HS-5 (cell line): ENCODE measurements at places on chromosomes 16 and 17.

GRCh38 chr17:65356536-65356935, 204.9 kb downstream of the AXIN2 start:
- DNase-seq, result no peak

DNA sequence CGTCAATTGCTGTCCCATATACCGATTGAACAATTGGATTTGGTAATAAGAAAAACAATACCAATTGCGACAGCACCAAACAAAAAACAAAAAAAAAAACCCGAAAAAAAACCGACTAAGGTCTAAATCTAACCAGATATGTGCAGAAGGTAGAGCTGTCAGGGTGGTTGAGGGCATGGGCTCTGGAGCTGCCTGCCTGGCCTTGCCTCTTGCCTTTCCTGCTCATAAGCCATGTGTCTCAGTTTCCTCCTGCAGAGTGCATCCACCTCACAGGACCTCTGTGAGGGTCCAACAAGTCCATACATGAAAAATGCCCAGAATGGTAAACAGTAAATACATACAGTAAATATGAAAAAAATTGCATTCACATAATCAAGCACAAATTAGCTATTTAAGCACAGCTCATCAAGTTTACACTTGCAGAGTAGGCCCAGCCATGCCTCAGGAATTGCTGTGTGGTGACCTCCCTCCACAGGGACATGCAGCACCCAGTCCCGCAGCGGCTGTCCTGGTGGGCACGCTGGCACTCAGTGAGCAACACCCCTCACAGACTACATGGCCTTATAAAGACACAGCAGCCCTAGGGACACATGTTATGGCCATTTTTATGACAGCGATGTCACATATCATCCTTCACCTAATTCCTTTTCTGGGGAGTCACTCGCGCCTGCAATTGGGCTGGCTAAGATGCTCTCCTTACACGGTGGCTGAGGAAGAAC, 17.9 kb downstream of the TBC1D28 start:
- no peak for DNase-seq

- DNase-seq, result no peak
These were observed 543 bp downstream of the TXNDC11 start for GRCh38 chr16:11742093-11742535.

DNA sequence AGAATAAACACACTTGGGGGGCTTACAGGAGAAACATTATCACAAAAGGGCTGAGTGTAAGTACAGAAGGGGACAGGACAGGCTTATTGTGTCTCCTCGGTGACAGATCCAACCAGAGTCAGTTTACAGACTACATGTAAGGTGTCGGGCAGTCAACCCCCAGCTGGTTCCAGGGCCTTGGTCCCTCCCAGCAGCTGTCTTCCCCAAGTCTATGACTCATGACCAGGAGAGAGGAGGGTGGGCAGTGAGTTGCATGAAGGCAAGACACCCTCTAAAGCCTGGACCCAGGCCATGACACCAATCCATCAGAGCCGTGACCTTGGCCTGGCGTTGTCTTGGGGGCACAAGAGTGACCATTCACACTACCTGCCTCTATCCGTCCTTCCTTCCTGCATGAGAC, 276.2 kb upstream of the CCL2 start:
- no peak for DNase-seq

DNA sequence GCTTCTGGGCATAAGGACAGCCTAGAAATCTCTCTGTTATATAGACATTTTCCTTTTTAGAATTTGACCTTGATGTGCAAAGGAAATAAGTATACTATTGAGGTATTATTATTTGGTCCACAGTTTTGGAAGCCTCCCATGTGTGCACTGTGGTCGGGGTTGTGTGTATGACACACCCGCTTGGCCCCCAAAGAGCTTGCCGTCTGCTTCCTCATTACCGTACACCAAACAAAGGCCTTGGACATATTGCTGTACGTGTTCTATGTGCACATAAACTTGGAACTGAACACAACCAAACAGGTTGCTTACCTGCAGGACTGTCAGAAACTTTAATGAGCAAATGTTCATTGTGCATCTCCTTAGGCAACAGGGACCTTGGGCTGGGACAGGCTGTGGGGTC, 38.2 kb downstream of the METRNL start:
- no peak for DNase-seq

DNA sequence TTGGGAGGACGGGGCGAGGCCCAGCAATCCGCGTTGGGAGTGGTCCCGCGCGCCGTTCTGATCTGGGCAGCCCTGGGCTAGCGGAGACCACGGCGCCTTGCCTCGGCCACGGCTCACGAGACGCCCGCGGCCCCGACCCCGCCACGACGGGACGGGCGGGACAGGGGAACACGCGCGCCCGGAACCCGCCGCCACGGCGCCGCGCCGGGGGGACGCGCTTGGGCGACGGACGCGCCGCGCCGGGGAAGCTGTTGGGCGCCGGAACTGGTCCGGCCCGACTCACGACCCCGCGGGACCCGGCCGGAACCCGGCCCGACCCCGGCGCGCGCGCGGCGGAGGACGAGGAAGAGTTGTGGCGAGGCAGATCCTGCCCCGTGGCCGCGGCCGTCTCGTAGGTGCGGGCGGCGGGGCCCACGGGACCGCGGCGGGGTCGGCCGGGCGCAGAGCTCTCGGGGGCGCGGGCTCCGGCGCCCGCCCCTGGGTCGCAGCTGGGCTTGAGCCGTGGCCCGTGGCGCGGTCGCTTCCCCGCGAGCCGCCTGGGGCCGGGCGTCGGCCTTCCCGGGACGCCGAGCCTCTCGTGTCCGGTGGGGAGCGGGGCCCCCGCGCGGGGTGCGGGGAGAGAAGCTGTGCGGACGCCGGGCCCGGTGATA, at the start of gene ACSF3:
TSS of gene ACSF3 (plus strand) at position 251 of the 650 bp plus-strand sequence. CDS start 6,830 bp downstream, outside the sequence.
- no peak for DNase-seq

- DNase-seq, result peak; percentile 88
These were observed 54.1 kb downstream of the VAC14 start for GRCh38 chr16:70746708-70747424.

DNA sequence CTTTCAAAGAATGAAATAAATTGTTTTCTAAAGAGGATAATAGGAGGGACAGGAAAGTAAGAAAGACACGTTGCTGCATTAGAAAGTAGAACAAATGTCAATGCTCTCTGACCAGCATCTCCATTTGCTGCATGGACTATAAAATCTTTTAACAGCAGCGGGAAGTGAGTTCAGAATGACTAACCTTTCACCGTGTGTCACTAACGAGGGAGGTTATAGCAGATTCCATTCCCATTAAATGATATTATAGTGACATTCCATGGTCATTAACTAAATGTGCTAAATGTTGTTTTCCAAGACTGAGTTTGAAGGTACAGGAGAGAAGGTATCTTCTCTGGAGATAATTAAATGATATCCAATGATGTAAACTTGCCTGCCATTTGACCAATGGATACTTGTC, 127.1 kb upstream of the HS3ST3A1 start:
- DNase-seq, result peak; percentile 84

GRCh38 chr16:31348579-31348978, 6.4 kb upstream of the ITGAX start:
- no peak for DNase-seq

- DNase-seq, result no peak
These were observed 1.4 kb upstream of the SPG7 start for GRCh38 chr16:89506791-89507191.

DNA sequence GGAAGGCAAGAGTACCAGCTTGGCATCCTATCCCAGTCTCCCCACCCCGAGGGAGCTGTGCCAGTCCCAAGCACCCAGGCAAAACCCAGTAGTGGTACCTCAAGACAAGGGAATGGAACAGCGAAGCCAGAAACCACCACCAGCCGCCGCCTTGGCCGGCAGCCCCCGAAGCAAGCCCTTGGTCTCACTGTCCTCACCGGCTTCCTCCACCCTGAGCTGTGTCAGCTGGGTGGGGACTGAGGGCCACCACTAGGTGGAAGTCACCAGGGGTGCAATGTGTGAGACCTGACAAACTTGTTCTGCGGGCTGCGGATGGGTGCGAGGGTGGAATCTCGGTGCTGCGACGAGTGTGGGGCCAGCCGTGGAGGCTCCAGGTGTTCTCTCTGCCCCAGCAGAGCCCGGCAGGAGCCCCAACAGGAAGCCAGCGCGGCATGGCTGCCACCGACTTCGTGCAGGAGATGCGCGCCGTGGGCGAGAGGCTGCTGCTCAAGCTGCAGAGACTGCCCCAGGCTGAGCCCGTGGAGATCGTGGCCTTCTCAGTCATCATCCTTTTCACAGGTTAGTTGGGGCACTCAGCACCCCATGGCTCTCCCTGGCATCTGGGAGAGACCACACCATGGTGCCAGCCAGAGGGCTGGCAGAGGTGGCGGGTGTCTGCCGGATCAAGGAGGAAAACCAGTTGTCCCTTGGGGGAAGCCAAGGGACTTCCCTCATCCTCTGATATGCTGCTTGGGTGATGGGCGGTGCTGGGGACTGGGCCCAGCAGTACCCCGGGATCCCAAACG, 6.7 kb downstream of the SMIM5 start:
- DNase-seq, result no peak

DNA sequence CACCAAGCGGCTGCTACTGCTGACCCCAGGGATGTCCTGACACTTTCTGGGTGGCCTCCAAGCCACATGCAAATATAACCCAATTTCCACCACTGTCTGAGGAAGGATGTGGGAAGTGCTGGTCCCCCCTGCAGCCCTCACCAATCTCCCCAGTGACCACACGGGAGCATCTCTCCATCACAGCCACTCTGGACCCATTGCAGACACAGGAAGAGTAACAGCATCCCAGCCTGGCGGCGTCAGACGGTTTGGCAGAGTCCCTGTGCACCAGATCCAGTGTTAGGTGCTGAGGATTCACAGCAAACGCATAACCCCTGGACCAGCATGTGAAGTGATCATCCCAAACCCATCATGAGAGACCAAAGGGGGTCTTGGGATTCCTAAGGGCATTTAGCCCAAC, 163.7 kb upstream of the TNRC6C start:
- DNase-seq, result no peak
